Iris pigment epithelial cell (primary cell): ENCODE measurements at places on chromosomes 7 and 10.

GRCh38 chr10:7046615-7047014 lies 364.2 kb downstream of the SFMBT2 start:
- DNase-seq, result no peak

GRCh38 chr7:150397346-150398107 lies 18.4 kb downstream of the ZNF775 start:
- no peak for DNase-seq

GRCh38 chr10:101617824-101618568 lies 29.9 kb downstream of the DPCD start:
- DNase-seq, result no peak

DNA sequence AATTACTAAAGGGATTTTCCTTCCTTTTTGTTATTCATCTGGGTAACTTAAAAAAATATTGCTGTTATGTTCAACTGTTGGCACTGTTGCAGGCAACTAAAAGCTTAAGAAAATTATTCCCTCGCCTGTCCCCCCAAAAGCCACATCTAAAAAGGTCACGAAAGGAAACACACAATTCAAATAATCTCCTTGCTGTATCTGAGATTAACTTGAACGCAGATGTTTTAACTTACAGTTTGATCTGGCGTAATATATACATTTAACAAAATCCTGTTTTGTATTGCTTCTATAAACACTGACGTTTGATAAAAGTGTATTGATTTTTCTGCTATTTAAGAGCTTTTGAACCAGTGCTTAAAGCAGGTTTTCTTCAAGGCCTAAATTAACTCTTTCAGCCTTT lies 432.1 kb downstream of the SUGCT start:
- no peak for DNase-seq

- peak; percentile 52 for DNase-seq
These were observed 320.1 kb upstream of the NFE2L3 start for GRCh38 chr7:25831831-25832411.

GRCh38 chr10:112797197-112797596 lies 152.8 kb upstream of the TCF7L2 start:
- DNase-seq, result no peak

- DNase-seq, result no peak
These were observed 835 bp downstream of the COMMD3 start for GRCh38 chr10:22317076-22317370.

DNA sequence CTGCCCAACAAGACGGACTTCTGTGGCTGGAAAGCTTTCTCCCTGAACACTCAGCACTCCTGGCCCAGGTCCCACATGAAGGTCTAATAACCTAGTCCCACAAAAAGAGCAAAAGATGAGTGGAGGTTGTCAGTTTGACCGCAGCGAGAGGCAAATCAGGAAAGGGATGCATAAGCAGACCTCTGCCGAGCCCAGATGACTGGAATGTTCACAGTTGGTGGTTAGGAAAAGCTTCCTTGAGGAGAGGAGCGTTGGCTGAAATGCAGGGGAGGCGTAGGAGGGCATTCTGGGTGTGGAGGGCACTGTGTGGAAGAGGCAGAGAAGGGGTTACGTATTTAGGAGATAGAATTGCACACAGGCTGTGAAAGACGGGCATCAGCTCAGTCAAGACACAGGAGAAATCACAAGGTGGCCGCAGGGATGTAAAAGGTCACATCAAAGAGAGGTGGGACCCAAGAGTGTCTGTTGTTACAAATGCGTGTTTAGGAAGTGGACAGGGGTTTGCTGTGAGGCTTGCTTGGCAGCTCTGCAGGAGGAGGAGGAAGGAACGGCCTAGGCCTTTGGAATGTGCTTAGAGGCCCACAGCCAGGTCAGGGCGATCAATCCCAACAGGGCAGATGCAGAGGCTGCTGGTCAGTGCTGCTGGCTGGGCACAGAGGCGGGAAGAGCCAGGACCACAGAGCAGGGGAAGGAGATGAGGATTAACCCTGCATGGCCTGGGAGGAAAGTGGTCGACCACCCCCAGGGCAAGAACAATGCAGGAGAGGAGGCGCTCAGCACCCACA lies 133.5 kb downstream of the VIPR2 start:
- DNase-seq, result no peak

- DNase-seq, result no peak
These were observed 23.4 kb upstream of the DPYSL4 start for GRCh38 chr10:132163278-132163765.

- DNase-seq, result no peak
These were observed 62.5 kb downstream of the PWWP2B start for GRCh38 chr10:132459301-132460003.

- peak; percentile 71 for DNase-seq
These were observed 50.3 kb downstream of the PALD1 start for GRCh38 chr10:70528741-70529362.

DNA sequence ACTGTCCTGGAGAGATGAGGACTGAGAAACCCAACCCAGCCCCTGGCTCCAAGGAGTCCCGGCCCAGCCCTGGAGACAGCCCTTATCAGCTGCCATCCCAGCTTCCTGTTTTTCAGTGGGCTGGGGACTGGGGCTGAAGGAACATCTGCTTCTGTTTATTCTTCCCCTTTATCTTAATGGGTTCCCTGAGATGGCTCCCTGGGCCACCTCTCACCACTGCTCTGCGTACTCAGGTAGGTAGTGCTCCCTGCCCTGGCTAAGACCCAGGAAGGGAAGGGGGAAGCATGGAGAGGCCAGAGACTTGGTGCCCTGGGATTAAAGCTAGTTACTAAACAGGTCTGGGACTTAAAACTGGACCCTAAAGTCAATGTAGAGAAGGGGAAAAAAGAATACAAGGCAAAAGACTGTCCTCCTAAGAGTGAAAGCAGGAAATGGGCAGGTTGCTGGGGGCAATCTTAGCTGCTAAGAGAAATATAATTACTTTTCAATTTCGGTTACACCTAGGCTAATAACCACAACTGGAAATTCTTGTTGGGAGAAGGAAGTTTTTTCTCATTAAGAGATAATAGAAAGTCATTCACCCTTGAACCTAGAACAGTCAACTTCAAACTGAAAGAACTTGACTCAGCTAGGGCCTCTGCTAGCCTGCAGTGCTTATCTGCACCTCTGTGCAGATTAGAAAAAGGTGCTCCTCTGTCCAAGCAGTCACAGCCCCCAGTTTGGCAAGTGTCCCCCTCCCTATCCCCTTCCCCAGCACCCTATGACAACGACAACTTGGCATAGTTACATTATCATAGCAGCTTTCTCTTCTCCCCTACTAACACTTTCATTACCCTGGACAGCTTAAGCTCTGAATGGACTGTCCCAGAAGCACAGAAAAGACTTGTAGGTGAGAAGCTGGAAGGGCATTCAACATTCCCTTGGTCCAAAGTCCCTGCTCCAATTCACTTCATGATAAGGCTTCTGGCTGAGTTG lies 65.6 kb upstream of the KDM7A start:
- no peak for DNase-seq

DNA sequence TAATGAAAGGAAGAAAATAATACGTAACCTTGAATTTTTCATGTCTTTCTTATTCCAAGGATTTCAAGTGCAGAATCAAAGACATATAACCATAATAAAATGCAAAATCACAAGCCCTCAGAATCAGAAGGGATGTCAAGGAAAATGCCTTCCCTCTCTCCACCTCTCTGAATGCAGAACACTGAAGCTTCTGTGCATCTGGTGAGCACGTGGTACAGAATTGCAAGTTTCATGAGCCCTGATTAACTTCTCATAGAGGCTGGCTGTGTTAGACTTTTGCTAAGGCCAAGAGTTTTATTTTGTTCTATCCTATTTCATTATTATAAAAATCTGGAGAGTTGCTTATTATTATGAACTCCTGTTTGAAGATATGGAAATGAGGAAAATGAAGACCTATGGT lies 533.7 kb upstream of the POM121L12 start:
- DNase-seq, result no peak

DNA sequence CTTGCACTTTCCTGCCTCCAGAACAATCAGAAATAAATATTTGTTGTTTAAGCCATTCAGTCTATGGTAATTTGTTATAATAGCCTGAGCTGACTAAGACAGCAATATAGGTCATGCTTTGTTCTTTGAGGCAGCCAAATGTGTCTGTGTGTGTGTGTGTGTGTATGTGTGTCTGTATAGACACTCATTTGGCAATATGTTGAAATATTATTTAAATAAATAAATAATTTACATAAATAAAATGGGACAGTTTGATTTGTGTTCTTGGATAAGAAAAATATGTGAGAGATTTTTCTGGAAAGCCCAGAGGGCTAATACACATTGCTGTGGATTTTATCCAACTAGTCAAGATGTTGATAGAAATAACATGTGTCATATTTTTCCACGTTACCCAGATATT lies 140.2 kb downstream of the PTN start:
- DNase-seq, result no peak

DNA sequence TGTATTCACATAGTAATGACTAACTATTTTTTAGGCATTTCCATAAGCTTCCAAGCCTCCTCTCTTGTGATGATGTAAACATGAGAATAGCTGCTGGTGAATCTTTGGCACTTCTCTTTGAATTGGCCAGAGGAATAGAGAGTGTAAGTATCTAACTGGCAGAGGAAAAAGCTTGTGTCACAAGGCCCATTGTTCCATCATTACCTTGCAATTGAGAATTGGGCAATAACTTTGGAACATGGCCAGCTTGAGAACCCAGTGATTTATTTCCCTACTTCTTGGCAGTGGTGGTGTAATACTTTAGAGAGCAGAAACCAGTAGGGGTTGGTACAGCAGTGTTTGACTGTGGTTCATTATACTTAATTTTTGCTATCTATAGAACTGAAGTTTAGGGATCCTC lies 12.0 kb downstream of the IFRD1 start:
- peak; percentile 92 for DNase-seq

GRCh38 chr7:30941582-30942323 lies 22.0 kb upstream of the GHRHR start:
- no peak for DNase-seq

DNA sequence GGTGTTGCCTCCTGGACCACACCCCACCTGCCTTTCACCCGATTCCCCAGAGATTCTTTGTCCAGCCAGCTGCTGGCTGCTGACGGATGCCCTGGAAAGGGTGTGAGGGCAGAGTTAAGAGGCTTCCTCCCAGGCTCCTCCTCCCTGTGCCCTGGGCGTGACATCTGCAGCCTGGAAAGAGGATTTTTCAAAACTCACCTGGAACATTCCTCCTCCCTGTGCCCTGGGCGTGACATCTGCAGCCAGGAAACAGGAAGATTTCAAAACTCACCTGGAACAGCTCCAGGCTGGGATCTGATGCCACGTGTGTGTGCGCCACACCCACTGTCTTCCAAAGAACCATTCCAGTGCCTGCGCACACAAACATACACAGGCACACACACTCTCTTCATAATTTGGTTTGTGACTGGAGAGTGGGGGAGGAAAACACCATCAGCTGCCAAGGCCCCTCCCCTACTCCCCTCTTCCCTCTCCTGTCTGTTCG lies 5.2 kb downstream of the MARVELD1 start:
- DNase-seq, result no peak

- DNase-seq, result no peak
These were observed 49.3 kb upstream of the IL6 start for GRCh38 chr7:22677680-22678079.

- peak; percentile 99 for DNase-seq
These were observed 153.7 kb downstream of the DNAJB6 start for GRCh38 chr7:157490465-157490912.

DNA sequence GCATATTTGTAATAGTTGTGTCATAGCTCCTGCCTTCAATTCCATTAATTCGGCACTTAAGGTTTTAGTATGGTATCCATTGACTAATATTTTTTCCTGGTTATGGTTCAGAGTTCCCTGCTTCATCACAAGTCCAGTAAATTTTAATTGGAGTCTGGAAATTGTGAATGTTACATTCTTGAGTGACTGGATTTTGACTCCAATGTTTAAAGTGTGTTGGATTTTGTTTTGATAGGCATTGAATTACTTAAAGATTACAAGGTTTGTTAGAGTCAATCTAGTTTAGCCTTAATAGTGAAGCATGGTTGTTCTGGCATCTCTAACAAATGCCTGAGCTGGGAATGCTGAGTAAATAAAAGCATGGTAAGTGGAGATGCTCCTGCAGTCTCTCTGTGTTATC lies 326.6 kb upstream of the IGFBP3 start:
- no peak for DNase-seq

- DNase-seq, result no peak
These were observed 20.6 kb downstream of the CLRN3 start for GRCh38 chr10:127872011-127872761.

GRCh38 chr10:15704581-15704968 lies 15.1 kb downstream of the ITGA8 start:
- DNase-seq, result peak; percentile 29

- DNase-seq, result no peak
These were observed 507.3 kb upstream of the AUTS2 start for GRCh38 chr7:69090936-69091335.

- DNase-seq, result peak; percentile 87
These were observed 1.6 kb downstream of the TCF7L2 start for GRCh38 chr10:112951359-112952281.

GRCh38 chr7:44176486-44176885 lies 12.8 kb downstream of the GCK start:
- no peak for DNase-seq

GRCh38 chr7:88013981-88014380 lies 79.9 kb downstream of the ADAM22 start:
- no peak for DNase-seq

DNA sequence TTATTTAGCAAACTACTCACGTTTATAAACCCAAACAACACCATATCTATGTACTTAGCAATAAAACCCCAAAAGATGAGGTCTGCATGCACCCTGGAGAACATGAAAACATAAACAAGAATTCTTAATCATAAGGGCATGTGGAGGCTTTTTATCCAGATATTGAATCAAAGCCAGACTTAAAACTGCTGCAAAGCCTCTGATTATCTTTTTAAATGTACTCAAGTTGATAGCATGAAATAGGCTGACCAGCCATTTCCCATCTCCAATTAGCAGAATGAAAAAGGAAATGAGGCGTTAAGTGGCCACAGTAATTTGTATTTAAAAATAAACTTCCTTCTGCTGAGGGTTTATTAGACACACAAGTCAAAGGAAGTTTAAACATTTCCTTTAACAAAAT lies 48.3 kb downstream of the ITIH5 start:
- DNase-seq, result no peak

GRCh38 chr7:20219062-20219445 lies 1.9 kb upstream of the MACC1 start:
- DNase-seq, result no peak

DNA sequence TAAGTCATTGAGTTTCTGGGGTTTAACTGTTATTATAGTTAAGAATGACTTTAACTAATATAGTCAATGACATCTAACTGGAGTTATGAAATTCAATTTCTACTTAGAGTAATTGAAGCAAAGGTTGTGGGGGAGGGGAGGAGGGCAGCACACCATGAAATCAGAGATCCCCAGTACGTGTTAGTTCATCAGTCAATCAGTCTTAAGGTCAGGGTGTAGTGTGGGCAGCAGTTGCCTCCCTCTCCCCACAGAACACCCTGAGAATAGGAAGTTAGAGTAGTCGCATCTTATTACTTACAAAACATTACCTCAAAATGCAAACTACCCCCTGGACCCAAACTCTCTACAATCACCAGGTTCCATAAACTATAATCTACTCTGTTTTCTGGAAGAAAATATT lies 7.0 kb upstream of the HPS1 start:
- no peak for DNase-seq

DNA sequence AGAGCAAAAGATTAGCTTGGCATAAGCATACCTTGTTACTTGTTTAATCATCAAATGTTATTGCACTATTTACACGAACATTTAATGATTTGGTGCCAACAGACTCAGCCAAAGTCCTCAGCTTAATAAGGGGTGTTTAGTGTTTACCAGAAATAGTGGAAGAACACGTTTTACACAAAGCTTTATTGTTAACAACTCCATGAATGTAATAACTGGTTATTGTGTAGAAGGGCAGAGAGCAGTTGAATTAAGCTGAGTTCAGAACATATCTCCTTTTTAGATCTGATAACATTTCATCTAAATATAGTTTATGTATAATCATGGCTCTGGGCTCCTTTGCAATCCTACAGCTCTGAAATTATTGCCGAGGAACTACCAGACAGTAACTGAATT lies 99.1 kb downstream of the CABCOCO1 start:
- no peak for DNase-seq
